ENCODE measurements at places on chromosomes 12 and 14.

DNA sequence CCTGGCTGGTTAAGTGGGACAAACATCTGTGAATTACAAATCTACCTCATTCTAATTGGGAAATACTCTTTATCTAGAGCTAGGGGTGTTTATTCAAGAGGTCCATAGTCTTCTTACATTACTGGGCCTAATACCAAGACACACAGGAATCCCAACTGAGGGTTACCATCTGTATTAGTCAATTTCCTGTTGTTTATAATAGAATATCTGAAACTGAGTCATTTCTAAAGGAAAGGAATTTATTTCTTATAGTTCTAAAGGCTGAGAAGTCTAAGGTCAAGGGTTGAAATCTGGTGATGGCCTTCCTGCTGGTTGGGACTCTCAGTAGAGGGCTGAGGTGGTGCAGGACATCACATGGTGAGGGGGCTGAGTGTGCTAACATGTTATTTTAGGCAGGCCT is 36.0 kb downstream of the RTRAF start:
- DNase-seq: peak; percentile 48

GRCh38 chr12:122021822-122022392 is at the start of gene BCL7A:
Gene BCL7A, plus strand, starts transcription at chr12:122021884. Its CDS starts 208 bp downstream, at chr12:122022092.
- no peak for DNase-seq

- peak; percentile 44 for DNase-seq
These were observed 31.9 kb downstream of the DAD1 start for GRCh38 chr14:22556990-22557623.

DNA sequence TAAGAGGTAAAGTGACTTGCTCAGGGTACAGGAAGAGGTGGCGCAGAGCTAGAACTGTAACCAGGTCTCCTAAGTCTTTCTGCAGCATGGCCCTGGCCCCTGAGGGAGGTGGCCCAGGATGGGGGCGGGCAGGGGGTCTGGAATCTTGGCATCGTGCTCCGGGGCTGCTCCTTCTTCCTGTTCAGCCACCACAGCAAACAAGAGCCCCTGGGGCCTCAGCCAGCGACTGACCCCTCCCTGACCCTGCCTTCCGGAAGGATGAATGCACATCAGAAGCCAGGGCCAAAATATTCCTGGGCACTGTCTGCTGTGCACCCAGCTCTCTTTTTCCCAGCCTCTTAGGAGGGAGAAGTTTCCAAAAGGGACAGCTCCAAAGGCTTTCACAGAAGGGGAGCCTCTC is 242.8 kb downstream of the DPF3 start:
- DNase-seq: no peak

DNA sequence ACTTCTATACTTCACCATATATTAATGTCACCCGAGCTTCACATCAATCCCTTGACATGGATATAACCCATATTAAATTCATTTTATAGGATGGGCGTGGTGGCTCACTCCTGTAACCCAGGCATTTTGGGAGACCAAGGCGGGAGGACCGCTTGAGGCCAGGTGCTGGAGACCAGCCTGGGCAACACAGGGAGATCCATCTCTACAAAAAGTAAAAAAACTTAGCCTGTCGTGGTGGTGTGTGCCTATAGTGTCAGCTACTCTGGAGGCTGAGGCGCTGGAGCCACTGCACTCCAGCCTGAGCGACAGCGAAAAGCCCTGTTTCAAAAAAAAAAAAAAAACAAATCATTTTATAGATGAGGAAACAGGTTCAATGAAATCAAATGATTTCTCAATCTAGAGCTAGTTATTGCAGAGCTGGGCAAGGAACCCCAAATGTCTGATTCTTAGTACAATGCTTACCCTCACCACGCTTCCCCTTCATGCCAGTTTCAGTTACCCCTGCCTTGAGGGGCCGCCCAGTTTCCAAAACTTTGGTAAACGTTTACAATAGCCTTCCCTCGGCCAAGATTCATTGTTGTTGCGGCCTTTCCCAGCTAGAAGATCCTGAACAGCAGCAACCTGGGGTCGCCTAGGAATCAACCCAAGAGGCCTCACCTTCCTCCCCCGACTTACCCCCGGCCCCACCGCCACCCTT is 751 bp downstream of the PSMB5 start:
- DNase-seq: no peak

DNA sequence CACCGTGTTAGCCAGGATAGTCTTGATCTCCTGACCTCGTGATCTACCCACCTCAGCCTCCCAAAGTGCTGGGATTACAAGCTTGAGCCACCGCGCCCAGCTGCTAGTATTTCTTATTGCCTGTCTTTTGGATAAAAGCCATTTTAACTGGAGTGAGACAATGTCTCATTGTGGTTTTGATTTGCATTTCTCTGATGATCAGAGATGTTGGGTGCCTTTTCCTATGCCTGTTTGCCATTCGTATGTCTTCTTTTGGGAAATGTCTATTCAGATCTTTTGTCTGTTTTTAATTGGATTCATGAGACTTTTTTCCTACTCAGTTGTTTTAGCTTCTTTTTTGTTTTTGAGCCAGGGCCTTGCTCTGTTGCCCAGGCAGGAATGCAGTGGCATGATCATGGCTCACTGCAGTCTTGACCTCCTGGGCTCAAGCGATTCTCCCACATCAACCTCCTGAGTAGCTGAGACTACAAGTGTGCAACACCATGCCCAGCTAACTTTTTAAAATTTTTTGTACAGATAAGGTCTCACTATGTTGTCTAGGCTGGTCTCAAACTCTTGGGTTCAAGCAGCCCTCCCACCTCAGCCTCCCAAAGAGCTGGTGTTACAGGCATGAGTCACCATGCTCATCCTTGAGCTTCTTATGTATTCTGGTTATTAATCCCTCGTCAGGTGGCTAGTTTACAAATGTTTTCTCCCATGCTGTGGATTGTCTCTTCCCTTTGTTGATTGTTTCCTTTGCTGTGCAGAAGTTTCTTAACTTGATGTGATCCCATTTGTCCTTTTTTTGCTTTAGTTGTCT is 65.9 kb downstream of the ACACB start:
- no peak for DNase-seq

DNA sequence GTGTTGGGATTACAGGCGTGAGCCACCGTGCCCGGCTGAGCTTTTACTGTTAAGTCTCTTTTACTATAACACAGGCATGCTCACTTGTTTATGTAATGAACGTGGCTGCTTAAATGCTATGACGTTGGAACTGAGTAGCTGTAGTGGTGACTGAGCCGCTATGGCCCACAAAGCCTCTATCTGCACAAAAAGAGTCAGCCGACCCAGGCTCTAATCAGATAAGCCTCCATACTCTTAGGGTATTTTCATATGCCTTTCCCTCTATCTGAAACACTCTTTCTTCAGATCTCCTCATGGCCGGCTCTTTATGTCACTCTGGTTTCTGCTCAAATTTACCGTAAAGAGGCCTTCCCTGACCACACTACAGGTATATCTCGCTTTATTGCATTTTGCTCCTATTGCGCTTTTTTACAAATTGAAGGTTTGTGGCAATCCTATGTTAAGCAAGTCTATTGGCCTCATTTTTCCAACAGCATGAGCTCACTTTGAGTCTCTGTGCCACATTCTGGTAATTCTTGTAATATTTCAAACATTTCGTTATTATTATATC is 8.0 kb downstream of the SLC2A14 start:
- no peak for DNase-seq

DNA sequence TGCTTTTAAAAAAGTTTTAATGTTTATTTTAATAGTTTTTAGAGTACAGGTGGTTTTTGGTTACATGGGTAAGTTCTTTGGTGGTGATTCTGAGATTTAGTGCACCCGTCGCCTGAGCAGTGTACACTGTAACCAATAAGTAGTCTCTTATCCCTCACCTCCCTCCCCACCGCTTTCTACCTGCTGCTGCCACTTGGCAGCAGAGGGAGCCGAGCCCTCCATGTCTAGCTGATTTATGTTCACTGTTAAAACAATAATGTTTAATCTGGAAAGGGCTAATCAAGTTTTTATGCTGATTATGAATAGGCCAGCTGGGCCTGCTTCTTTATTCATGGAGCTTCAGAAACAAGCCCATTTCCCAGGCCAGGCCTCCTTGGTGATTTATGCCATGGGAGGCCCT is 73.1 kb downstream of the ADCK1 start:
- DNase-seq: no peak

GRCh38 chr12:27013611-27014084 is 536 bp downstream of the TM7SF3 start:
- peak; percentile 39 for DNase-seq

DNA sequence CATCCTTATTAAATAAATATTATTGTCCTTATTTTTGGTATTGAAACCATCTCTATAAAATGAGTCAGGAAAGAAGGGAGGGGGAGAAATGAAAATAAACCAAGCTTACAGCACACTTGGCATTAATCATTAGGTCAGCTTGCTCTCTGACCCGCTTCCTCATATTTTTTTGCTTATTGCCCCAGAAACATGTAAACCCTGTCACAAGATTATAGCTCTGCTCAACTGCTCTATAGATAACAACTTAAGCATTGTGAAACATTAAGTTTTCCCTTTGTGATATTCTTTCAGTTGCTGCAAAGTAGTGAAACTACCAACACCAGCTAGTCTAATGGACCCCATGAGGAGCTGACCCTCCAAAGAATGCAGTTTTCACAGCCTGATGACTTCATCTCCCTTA is 819.5 kb downstream of the SLC16A7 start:
- DNase-seq: no peak

DNA sequence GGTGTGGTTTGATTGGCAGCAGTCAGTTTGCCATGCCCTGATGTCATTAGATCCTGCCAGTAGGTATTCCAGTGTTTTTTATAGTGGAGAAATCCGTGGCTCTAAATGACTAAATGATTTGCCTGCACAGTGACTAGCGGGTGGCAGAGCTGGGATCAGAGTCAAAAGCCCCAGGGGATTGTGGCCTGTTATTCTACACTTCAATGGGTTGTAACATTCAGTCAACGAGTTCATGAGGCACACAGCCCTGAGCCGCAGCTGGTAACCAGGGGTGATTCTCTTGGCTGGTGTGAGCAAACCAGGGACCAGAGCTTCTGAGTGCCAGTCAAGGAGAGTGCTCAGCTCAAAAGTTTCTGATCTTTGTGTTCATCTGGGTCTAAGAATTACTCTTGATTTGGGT is 1.8 kb downstream of the MYH6 start:
- peak; percentile 26 for DNase-seq

GRCh38 chr12:68270358-68270757 is 17.0 kb upstream of the IL22 start:
- DNase-seq: peak; percentile 37

- DNase-seq: no peak
These were observed 10.2 kb downstream of the FBXW8 start for GRCh38 chr12:116920939-116921338.

DNA sequence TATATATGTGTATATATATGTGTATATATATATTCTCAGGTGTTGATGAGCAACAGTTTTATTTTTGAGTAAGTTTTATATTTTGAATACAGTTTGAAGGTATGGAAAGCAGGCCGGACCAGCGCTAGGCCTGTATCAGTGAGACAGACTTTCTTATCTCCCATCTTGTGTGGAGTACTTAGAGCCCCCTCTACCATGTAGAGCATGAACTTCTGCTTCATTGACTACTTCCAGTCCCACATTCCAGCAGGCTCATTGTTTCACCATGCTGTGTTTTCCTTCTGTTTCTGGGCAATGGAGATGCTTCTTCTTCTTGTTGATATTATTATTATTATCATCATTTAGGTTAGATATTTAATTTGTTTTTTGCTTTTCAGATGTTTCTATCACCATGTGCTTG is 76.4 kb downstream of the SLC16A7 start:
- DNase-seq: no peak

DNA sequence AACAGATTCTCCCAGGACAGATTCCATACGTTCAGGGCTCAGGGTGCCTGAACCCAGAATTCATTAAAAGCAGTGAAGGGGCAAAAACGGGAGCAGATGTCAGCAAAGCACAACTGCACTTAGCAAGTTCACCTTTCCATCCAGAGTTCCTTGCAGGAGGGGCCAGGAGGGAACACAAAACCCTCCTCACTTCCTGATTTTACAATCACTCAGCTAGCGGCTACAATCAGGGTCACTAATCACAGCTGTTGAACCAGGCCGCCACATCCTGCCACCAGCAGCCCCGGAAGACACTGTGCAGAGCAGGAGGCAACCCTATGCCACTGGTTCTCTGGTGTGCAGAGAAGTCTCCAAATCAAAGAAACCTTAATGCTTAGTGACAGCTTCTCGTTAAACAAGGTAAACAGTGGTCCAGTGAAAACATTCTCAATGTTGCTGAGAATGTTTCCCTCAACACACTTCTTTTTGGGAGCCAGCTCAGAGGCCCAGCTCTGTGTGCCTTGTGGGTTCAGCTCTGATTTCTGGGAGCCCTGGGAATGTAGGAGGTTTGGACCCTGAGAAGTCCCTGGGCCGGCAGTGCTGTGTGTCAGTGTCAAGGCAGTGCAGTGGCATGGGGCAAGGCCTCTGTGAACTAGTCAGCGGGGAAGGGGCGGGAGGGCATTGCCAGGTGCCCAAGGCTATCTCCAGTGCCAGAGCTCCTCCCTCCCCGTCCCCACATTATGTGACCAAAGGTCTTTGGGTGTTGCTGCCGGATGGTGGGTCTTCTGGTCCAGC is 54.5 kb downstream of the VCPKMT start:
- peak; percentile 69 for DNase-seq
